Fibroblast of upper back skin (primary cell): ENCODE measurements at places on chromosomes 7 and 10.

DNA sequence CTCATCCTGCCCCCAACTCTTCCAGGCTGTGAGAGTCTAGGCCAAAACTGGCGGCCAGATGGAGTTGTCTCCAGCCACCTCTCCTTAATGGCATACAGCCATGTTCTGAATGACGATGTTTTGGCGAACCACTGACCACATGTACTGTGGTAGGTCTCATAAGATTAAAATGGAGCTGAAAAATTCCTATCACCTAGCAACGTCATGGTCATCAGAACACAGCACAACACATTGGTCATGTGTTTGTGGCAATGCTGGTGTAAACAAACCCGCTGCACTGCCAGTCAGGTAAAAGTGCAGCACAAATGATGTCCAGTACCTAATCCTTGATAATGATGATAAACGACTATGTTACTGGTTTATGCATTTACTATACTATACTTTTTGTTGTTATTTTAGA is 290.0 kb upstream of the MKI67 start:
- DNase-seq, result no peak

DNA sequence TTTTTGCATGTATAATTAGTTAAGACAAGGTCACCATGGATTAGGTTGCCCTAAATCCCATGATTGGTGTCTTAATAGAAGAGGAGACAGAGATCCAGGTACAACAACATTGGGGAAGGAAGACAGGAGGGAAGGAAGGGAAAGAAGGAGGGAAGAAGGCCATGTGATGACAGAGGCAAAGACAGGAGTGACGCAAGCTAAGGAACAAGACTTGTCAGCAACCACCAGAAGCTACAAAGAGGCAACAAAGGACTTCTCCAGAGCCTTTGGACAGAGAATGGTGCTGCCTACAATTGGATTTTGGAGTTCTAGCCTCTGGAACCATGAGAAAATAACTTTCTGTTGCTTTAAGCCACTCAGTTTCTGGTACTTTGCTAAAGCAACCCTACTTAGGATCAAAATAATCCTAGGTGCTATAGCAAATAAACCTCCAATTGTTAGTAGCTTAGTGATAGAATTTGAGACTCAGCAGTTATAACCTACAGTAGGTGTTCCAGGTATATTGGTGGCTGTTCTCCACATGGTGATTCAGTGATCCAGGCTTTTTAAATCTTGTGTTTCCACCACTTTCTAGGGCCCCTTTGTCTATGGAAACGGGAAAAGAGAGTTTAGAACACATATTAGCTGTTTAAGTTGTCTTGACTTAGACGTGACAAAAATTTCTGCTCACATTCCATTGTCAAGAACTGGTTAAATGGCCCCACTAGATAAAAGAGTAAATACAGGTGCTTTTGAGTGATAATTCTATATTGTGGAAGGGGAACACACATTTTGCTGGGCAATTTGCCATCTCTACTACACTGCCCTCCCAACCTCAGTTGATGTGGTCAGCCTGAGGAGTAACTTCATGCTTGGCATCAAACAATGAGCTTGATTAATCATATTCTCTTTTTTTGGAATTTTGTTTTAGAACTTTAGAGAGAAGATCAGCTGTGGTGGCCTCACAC is 70.5 kb upstream of the SP4 start:
- DNase-seq, result no peak

GRCh38 chr7:13057462-13058200 is 370.2 kb downstream of the ARL4A start:
- DNase-seq, result no peak

DNA sequence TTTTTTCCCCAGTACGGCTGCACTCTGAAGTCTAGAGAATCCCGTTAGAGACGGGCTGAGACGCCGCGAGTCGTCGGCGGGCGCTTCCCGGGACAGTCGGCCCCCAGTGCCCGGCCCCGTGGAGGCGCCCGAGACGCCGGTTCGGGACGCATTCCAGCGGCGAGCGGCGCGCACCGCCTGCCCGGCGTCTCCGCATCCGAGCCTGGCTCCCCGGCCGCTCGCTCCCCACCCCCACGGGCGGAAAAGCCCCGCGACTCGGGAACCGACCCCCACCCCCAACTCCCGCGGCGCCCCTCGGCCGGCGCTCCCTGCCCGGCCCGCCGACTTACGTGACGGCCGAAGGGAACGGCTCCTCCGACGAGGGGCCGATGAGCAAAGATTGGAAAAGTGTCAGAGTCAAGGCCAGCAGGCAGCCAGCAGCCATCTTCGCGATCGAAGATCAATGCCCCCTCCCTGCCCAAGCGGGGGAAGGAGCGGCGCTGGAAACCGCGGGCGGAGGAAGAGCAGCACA is 486 bp downstream of the CACNA2D1 start:
- peak; percentile 34 for DNase-seq

DNA sequence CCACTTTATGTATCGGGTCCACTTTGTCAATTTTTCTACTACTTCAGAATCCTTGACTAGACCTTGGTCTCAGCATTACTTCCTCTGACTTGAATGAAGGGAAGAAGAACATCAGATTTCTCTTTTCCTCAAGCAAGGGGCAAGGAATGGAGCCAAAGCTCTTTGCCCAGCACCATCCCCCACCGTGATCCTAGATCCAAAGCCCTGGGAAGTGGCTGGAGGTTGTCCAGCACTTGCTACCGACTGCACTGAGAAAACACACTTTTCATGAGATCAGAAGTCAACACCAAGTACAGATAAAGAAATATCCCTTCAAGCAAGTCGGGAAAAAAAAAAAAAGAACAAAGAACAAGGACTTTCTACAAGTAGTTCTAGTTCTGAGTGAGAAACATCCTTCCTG is 102.1 kb upstream of the DDC start:
- DNase-seq, result no peak

DNA sequence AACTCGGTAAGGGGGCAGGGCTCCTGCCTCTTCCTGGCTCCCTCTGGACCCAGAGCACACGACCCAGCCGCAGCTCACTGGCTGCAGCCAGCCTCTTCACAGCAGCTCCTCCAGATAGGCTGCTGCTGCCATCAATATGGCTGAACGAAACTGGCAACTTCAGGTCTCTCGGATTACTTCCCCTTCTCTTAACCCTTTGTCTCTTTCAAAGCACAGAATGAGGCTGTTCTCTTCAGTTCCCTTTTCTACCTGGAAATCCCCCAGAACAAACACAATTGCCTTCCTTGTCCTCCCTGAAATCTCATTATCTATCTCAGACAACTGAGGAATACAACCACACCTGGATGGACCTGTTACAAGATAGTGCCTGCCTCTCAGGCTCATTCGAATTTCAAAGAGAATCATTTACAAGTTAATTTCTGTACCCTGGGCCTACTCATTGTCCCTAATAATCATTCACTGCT is 193.4 kb upstream of the MBL2 start:
- DNase-seq, result no peak

DNA sequence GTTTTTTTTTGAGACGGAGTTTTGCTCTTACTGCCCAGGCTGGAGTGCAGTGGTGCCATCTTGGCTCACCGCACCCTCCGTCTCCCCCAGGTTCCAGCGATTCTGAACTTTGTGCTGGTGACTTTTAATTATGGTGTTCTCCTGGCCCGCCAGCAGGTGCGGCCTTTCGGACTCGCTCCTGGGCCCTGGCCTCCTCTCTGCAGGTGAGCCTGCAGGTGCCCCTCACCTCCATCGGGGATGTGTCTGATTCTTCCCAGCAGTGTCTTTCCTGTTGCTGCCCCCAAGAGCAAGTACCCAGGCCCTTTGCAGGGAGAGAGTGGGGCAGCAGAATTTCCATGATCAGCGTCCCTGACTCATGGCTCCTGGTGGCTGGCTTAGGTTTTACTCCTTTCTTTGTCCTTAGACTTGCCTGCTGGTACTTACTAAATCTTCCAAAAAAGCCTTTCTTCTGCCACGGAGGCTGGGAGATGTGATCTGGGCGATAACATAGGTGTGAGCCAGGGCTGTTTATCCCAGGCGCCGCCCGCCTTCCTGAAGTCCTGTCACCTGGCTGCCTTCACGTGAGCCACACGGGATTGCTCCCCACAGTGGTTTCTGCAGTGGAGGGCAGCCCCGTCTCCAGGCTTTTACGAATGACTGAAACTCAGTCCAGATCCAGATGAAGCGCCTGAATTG is 10.7 kb downstream of the WIPI2 start:
- DNase-seq, result no peak

- peak; percentile 71 for DNase-seq
Observed at GRCh38 chr10:91974960-91975359, 51.4 kb downstream of the BTAF1 start.

- DNase-seq, result no peak
Observed at GRCh38 chr7:96205665-96206064, 116.2 kb downstream of the SLC25A13 start.

- DNase-seq, result peak; percentile 96
Observed at GRCh38 chr10:77160679-77161078, 476.9 kb downstream of the KCNMA1 start.

DNA sequence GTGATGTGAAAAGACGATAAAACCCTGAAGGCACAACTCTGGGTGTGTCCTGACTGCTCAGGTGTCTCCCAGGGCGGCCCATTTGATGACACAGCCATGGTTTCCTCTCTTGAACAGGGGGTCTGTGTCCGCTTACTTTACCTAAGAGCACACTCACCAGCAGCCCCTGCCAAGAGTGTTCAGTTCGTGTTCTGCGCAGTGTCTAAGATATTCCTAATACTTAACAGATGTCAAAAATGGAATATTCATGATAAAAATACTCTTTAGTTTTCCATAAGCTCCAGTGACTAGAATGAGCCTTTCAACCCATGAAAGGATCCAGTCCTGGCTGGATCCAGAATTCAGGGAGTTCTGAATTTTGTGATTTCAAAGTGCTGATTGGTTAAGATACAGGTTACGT is 492.4 kb downstream of the TNS3 start:
- DNase-seq, result no peak

GRCh38 chr10:34323192-34323591 is 491.9 kb downstream of the PARD3 start:
- DNase-seq, result peak; percentile 61

- DNase-seq, result peak; percentile 98
Observed at GRCh38 chr7:139915864-139916716, 87.0 kb downstream of the TBXAS1 start.

GRCh38 chr7:34425194-34425593 is 232.8 kb upstream of the NPSR1 start:
- no peak for DNase-seq

GRCh38 chr7:83457022-83457892 is 191.7 kb downstream of the SEMA3E start:
- DNase-seq, result peak; percentile 29

GRCh38 chr7:69696686-69697685 is 98.7 kb downstream of the AUTS2 start:
- DNase-seq, result peak; percentile 22

- DNase-seq, result no peak
Observed at GRCh38 chr7:4815609-4816418, 40.4 kb downstream of the AP5Z1 start.

DNA sequence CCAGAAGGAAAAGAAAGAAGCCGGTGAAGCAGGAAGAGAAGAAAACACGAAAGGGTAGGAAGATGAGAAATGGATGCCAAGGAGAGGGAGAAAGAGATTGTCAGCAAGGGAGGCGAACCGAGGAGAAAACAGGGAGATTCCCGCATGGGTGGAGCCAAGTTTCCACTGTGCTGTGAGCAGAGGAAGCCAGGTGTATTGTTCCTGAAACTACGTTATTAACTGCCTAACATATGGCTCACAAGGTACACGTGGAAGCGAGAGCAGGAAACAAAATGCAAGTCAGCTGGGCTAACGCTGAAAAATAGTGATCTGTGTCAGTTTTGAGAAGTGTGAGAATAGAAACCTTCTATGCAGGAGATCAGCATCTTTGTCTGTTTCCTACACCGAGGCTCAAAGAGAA is 20.4 kb upstream of the HIPK2 start:
- no peak for DNase-seq

DNA sequence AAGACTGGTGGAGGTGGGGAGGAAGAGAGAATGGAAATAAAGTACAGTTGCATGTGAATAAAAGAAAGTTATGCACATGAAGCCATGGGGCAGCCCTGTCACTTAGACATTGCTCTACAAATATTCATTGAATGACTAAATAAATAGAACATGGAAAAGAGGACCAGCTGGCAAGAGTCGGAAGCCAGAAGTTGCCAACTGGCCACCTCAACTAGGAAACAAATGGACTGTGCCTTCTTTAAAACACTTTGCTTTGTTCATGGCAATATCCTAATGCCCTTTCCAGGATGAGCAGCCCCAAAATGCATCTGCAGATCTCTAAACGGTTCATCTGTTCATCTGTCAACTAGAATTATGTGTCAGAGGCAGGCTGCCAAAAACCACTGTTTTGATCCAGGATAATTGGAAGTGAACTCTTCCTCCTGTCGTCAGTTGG is 157.3 kb downstream of the NOC3L start:
- DNase-seq, result peak; percentile 72

GRCh38 chr7:139671967-139672366 is 105.8 kb downstream of the HIPK2 start:
- no peak for DNase-seq

DNA sequence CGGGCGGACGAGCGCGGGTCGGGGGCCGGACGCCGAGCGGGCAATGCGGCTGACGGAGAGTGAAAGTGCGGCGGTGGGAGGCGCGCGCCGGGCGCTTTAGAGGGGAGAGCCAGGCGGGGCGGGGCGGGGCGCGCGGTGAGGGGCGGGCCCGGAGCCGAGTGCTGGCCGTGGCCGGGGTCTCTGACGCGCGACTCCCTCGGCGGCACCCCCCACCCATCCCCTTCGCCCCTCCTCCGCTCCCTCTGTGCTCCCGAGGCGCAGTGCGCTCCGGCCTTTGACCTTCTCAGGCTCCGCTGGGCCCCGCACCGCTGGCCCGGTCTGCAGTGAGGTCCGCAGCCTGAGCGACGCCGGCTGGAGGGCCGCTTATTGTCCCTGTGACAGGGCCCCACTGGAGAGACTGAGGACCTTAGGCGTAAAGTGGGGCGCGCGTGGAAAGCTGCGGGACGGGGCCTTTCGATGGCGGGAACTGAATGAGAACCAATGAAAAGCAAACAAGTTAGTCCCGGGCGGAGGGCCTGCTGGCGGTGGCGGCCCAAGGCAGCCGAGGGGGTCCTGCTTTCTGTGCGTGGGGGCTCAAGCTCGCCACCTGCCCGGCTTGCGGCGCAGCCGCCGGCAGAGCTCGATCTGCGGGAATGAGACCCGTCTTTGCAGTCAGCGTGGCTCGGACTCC is at the start of gene CXCL12:
CXCL12 (minus strand) TSS at position 72 of the 670 bp plus-strand sequence. CDS start 92 bp downstream, outside the sequence.
- DNase-seq, result peak; percentile 31

- no peak for DNase-seq
Observed at GRCh38 chr7:51316262-51316665, 345 bp downstream of the COBL start.

DNA sequence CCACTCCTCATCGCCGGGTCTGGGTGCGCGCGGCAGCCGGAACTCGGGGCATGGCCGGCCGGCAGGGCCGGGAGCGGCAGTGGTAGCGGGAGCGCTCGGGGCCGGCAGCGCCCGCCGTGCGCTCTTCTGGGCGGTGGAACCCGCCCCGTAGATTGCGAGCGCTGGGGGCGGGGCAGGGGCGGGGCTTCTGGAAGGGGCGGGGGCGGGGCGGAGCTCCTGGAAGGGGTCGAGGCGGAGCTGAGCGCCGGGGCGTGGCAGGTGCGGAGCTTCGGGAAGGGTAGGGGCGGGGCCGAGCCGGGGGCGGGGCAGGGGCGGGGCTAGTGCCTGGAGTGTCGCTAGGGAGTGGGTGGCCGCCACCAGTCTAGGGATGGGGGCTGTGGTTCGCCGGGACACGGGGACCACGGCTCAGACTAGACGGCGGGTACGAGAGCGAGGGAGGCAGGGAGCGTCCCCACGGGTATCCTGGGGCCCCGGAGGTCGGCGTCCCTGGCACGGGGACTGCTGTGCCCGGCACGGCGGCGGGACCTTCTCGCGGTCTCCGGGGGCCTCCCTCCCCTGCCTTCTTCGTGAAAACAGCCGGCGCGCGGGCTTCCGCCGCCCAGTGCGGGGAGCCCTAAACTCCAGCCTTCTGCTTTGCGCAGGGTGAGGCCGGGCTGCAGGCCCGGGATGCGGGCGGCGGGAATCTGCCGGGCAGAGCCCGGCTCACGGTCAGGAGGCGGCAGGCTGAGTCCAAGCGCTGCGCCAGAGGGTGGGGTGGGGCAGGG is at the start of gene STK32C:
STK32C (minus strand) TSS at position 128 of the 764 bp plus-strand sequence; CDS start at position 11, 117 bp downstream.
- peak; percentile 89 for DNase-seq
